ENCODE measurements at places on chromosomes 12 and 14. TPM values are rescaled to one million over a fixed set of nuclear protein-coding genes. Genes with fewer than 3 reads are reported as not detected.

Gene PMCH
- 0.30 TPM for total RNA-seq

Gene DAO
- total RNA-seq: not detected

Gene CNTN1
- 1.8 TPM for total RNA-seq

Gene IFNG-AS1
- 0.07 TPM for total RNA-seq

Gene DDX11
- total RNA-seq: 5.6 TPM
